ENCODE measurements at places on chromosomes 5 and 9.

DNA sequence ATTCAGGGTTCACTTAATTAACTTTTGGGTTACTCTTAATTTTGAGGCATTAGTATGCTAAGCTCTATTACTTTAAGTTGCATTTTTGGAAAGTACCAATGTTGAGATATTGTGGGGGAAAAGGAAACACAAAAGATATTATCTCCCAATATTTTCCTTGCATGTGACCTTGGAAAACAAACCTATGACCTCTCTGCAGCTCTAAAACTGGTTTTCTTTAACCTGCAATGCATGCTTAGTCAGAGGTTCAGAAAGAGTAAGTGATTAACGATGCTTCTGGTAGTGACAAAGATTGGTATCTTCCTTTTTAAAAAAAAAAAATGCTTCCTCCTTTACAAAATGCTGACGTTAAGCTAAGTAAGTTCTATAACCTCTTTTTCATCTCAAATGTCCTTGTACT, 44.9 kb upstream of the CDH18 start:
- no peak for DNase-seq

DNA sequence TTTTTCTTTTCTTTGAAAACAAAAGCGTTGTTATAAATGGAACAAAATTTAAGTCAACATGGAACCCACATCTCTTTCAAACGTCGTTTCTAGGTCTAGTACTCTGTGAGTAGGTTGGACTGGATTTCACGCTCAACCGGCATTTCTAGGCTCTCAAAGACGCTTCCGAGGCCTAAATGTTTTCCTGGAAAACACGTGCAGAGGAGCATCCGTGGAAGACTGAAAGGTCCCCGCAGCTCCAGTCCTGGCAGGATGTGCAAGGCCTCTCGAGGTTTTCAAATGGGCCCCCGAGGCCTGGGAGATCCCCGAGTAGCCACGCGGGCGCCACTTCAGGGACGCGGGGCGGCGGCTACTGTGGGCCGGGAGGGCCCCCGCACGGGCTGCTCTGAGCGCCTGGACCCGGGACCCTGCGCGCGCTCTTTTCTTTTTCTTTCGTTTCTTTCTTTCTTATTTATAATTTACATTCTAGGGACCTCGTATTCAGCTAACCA, 4.2 kb upstream of the IRX2 start:
- no peak for DNase-seq

GRCh38 chr9:91659529-91660495, 236.2 kb upstream of the NFIL3 start:
- no peak for DNase-seq

GRCh38 chr9:94173632-94174031, 85.5 kb upstream of the ZNF169 start:
- no peak for DNase-seq

DNA sequence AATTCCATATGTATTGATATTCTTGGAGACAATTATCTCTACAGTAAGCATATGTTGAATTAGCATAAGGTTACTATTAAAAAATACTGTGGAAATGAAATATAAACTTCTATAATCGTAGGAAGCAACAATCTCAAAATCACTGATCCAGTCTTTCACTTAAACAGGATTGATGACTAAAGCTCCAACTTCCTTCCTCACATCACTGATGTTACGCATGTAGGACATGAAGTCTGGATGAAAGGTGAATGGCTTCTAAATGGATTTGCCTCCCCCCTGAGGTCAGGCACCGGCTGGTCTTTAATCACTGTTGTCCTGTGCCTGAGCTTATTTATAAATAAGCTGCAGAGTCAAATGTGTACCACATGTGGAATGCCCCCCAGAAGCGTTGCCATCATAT, 157.1 kb upstream of the NFIB start:
- DNase-seq, result no peak

DNA sequence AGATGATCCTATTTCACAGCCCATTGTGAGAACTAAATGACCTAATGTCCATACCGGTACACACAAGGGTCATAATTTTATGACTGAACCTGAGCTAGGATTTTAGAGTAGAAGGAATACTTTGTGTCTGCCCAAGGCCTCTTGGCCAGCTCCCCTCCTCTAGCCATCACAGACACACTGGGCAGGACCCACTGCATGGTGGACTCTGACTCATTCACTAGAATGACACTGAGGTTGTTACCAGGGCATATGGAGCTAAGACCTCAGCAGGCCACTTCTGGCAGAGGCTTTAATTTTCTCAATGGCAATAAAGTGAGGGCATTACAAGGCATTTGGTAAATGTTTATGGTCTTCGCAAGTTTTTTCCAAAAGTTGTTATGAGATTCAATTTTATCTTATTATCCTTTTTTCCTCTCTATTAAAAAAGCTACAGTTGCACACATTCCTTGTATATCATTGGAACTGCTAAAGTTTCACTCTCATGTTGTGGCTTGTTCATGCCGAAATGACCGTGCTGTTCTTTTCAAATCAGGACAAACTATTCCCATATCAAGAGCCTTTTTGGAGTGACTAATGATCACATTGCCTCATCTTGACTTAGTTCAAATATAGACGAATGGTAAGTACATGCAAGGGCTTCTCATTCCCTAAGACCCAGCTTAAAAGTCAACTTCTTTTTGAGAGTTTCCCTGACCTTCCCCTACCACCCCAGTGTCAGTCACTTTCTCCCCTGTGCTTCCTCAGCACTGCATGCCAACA, 595.7 kb downstream of the ACTL7B start:
- DNase-seq, result no peak

- DNase-seq, result no peak
Measured at GRCh38 chr5:92909602-92909962, 671.4 kb downstream of the NR2F1-AS1 start.

GRCh38 chr9:128136816-128137793, 9.6 kb upstream of the PTGES2 start:
- DNase-seq, result no peak

DNA sequence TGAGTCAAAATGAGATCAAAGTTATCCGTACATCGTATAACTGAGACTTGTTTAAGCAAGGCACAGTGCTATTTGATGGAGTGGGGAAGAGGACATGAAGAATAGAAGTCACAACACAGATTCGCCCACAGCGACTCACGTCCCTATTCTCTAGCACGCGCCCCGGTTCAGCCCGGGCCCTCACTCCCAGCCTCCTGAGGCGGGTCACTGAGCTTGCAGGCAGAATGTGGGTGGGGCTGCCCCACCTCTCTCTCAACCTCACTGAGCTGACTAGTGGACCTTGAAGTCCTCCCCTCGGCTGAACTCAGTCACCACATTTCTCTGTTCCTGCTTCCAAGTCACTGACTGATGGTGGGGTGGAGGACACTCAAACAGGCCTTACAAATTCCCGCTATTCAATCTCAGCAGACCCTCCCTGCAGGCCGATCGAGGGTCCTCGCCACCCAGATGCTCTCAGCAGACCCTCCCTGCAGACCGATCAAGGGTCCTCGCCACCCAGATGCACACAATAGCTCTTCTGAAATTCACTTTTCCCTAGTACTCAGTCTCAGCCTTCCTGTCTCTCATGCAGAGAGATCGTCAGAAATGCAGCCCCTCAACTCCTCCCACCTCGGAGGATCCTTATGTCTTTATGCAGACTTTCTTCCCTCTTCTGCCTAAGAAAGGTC, 12.9 kb downstream of the GLDC start:
- no peak for DNase-seq

- DNase-seq, result no peak
Measured at GRCh38 chr9:97601228-97601898, 31.8 kb downstream of the TSTD2 start.
